ENCODE measurements at places on chromosomes 5 and 9.

- DNase-seq, result no peak
Measured at GRCh38 chr9:1979741-1980367, 35.3 kb upstream of the SMARCA2 start.

- no peak for DNase-seq
Measured at GRCh38 chr5:14325369-14325768, 182.2 kb downstream of the TRIO start.

DNA sequence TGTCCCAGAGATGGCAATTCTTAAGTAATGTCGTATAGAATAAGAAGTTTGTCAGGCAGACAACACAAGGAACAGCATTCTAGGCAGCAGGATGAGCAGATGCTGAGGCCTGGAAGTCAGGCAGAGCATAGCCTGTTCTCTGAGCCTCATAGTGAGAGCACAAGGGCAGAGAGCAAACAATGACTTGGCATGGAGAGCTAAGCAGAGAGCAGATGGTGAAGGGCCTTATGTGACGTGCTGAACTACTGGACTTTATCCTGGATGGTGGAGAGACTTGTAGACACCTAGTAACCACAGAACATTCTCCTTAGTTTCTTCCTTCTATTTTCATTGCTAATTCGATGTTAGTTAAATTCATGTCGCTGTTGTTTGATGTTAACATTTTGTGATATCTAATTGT, 60.1 kb downstream of the KCTD16 start:
- DNase-seq, result no peak

GRCh38 chr5:53362521-53362941, 117.9 kb upstream of the FST start:
- no peak for DNase-seq

- DNase-seq, result no peak
Measured at GRCh38 chr5:97142521-97143254, at the start of gene LIX1. Gene LIX1, minus strand, starts transcription at chr5:97142611. Its CDS starts 35 bp downstream, at chr5:97142576.

- no peak for DNase-seq
Measured at GRCh38 chr5:134112726-134113362, 1.6 kb upstream of the TCF7 start.

- DNase-seq, result no peak
Measured at GRCh38 chr5:171841984-171842776, 56.6 kb downstream of the SMIM23 start.

GRCh38 chr5:68740226-68740910, 353.4 kb upstream of the SLC30A5 start:
- no peak for DNase-seq

DNA sequence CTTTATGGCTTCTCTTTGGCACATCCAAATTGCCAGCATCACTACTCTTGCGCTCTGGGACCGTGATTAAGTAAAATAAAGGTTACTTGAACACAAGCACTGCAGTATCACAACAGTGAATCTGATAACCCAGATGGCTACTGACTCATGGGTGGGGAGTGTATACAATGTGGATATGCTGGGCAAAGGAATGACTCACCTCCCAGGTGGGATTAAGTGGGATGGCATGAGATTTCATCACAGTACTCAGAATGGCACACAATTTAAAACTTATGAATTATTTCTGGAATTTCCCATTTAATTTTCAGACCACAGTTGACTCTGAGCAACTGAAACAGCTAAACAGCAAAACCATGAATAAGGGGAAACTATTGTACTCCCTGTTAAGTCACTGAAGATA, 4.3 kb downstream of the GFM2 start:
- DNase-seq, result no peak

- no peak for DNase-seq
Measured at GRCh38 chr5:1959725-1960581, 77.2 kb upstream of the IRX4 start.

DNA sequence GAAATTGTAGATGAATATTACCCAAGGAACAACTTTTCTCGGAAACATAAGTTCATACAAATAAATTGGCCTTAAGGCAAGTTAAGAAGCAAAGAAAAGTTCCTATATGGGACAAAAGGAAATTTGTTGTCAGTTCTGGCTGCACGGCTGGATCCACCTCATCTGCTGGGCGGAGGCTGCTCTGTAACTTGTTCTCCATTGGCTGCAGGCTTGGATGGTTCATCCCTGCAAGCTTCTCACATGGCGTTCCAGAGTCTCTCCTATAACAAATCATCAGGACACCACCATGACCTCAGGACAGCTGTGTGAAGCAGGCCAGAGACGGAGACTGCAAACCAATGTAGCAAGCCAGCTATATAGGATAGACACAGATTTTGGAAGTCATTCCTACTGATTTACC, 81.4 kb upstream of the DAB2 start:
- DNase-seq, result no peak

DNA sequence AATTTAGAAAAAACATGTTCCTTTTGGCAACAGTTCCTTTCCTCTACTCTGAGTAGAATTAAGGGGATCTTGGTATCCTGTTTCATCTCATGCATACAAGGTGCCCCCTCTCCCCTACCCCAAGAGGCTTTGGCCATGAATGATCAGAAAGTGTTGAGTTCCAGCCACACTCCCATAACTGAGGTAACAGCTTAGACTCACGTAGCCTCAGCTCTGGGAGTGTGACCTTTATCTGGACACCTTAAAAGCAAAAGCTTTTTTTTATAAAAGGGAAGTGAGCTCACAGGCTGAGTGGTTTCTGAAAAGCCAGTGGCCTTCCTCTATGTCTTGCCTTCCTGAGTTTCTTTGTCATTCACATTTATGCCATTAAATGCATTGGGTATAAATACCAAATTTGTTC, 900 bp upstream of the HAVCR2 start:
- DNase-seq, result no peak

DNA sequence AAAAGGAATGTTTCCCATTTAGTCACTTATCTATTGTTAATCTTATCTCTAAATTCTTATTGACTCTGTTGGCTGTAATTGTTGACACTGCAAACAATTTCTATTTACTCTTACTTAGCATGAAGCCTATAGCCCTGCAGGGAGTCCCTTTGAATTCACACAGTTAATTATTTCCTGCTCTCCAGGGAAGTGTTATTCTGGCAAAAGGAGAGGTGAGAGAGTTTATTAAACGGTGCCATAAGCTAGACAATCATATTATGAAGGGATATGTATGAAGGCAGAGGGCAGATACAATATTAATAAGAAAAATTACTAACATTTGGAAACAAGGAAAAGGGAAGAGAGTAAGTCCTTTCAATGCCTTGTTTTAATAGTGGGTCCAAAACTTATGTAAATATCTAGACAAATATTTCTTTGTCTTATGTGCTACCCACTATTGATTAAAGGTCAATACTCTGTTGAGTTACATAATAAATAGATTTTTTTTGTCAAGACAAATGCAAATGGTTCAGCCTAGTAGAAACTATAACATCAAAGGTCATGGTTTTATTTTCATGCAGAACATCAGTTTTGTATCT, 107.1 kb downstream of the CDH18 start:
- no peak for DNase-seq

DNA sequence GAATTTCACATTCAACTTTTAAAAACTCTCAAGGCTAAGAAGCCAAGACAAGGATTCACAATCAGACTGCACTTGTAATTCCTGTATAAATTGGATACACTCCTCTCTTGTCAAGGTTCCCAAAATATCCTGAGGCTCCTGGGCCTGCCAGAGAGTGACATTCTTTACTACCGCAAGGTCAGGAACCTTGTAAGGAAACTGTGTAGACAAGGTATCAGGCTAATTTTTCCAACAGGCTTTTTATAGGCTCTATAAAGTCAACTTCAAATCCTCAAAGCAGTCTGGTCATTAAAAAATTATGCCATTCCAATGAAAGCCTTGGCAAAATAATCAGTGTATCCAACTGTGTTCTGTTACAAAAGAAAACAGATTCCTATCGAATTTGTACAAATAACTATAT, 15.5 kb upstream of the PAIP1 start:
- no peak for DNase-seq

Data from stimulated activated CD8-positive, alpha-beta memory T cell treated with anti-CD3 and anti-CD28 coated beads, Interleukin-2, amount 100 ng/mL, for 1 hour (primary cell).